Stimulated activated CD4-positive, alpha-beta T cell treated with anti-CD3 and anti-CD28 coated beads, Interleukin-1b, Interleukin-23, amount 100 ng/mL, for 1 hour (primary cell): ENCODE measurements at places on chromosomes 6 and 20.

- no peak for DNase-seq
Observed at GRCh38 chr6:34553750-34554149, 2.4 kb downstream of the SPDEF start.

- DNase-seq, result no peak
Observed at GRCh38 chr6:155645325-155645724, 189.7 kb upstream of the NOX3 start.

- no peak for DNase-seq
Observed at GRCh38 chr20:54209216-54209813, 1.4 kb downstream of the PFDN4 start.

DNA sequence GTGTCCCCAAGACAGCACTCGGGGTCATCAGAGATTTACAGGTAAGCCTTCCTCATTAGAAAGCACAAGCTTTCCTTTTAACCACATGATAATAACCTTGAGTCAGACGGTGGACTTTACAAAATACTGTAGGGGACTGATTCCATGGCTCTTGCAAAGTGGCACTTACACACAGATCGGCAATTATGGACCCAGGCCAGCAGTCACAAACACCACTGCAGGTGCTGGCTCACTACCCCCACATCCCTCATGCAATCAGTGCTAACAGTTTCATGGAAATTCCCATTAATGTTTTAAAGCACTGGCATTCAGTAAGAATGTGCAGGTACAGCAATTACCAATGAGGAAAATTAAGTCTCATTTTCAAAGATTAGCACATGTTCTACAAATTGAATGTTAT lies 516.5 kb downstream of the PRKN start:
- no peak for DNase-seq

GRCh38 chr20:50957276-50957675 lies 1.1 kb downstream of the DPM1 start:
- DNase-seq, result no peak
